ENCODE measurements at places on chromosomes 7 and 10. TPM values are rescaled to one million over a fixed set of nuclear protein-coding genes. Genes with fewer than 3 reads are reported as not detected.

DNA sequence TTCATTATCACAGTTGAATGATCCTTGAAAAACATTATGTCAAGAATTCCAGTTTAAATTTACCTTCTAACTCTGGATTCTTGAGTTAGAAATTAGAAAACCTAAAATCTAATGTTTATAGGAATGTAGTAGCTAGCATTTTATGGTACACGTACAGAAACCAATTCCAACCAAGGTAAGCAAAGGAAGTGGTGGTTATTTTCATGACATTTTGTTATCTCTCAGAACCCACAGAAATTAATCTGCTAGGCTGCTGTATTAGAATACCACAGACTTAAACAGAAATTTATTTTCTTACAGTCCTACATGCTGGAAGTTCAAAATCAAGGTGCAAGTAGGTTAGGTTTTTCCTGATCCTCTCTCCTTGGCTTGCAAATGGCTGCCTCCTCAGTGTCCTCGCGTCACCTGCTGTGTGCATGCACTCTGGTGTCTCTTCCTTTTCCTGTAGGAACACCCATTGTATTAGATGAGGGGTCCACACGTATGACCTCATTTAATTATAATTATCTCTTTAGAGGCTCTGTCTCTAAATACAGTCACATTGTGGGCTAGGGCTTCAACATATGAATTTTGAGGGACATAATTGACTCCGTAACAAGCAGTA is 8.5 kb upstream of the CSTF2T start:
- no peaks in the 10 kb centered on the region for H3K27me3 ChIP-seq
- no peaks in the 10 kb centered on the region for H3K4me1 ChIP-seq
- H3K4me3 ChIP-seq = no peak overlapping the region
- H3K36me3 ChIP-seq = no peaks in the 10 kb centered on the region
- no peak for DNase-seq

DNA sequence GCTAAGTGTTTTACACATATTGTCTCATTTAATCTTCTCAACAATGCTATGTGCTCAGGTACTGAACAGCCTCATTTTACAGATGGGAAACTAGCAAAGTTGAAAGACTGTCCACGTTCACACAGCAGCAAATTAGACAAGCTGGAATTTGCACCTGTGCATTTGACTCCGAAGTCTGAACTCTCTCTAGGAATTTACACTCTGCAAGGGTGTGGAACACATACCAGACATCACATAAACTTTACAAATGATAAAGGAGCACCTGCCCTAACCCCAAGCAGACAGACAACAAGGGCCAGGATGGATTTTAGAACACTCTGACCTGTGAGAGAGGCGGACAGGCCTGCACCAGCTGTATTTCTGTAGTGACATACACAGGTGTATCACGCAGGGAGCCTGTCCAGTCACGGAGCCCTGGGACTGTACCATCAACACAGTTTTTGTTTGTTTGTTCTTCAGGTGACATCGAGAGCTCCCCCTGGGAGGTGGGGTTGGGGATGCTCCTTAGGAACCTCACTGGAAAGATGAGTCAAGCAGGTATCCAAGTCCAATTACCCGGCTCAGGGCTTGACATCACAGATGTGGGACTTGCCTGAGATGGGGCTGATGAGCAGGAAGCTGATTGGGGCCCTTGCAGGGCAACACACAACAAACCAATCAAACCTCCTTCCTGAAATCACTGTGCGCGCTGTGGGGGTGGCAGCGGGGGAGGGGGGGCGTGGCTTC is 31.0 kb downstream of the MKI67 start:
- DNase-seq = no peak
- H3K4me3 ChIP-seq = no peak overlapping the region
- no peaks in the 10 kb centered on the region for H3K27me3 ChIP-seq
- H3K27ac ChIP-seq = no peak overlapping the region
- no peaks in the 10 kb centered on the region for H3K4me1 ChIP-seq

NUDT13 gene
- total RNA-seq = 5.2 TPM

RPP30 gene
- total RNA-seq = 25.4 TPM

Data from PC-9 (cell line).